ENCODE measurements at places on chromosomes 5 and 9.

- DNase-seq = no peak
Measured at GRCh38 chr5:170562875-170563228, 59.0 kb downstream of the KCNIP1 start.

DNA sequence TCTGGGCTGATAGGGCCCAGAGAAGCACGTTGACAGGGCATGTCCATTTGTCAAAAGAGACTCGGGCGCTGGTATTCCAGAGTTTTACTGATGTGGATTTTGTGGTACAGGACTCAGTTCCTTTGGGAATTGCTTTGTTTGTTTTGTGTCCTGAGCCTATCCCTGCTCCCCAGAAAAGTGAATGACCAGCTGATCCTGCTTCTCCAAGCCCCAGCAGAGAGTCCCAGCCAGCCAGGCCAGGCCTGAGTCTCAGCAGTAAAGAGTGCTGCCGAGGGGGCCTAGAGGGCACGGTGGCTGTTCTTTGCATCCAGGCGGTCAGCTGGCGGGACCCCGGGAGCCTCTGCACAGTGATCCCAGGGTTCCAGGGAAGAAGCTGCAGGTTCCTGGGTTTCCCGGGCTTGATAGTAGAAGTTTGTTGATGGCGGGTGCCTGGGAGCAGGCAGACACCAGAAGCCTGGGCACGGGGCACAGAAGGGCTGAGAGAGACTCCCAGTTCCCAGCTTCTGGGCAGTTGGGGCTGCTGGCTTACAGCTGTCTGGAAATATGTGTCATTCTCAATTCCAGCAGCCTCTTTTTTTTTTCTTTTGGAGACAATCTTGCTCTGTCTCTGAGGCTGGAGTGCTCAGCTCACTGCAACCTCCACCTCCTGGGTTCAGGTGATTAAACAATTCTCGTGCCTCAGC, 8.7 kb downstream of the PRDM12 start:
- DNase-seq = no peak

- DNase-seq = no peak
Measured at GRCh38 chr5:77937015-77937908, 161.1 kb upstream of the TBCA start.

- no peak for DNase-seq
Measured at GRCh38 chr9:136133959-136134484, 15.3 kb upstream of the TMEM250 start.

- no peak for DNase-seq
Measured at GRCh38 chr5:172123269-172123692, 64.7 kb downstream of the STK10 start.

DNA sequence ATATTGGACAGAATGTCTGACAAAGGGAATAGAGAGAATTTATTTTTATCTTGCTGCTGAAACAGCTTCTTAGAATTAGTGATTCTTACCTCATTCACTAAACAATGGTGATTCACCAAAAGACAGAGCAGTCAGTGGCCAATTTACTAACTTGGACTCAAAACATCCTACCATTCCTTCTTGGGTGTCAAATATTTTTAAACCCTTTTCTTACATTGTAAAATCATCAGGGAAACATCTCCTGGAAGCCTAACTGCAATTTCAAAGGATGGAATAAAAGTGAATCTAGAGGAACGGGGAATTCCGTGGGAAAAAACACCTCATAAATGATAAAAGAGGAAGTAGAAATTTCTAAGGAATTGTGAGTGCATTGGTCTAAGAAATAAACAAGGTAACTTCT, 97.7 kb downstream of the LHFPL2 start:
- DNase-seq = no peak

GRCh38 chr5:108753877-108754276, 6.2 kb downstream of the FER start:
- DNase-seq = no peak

DNA sequence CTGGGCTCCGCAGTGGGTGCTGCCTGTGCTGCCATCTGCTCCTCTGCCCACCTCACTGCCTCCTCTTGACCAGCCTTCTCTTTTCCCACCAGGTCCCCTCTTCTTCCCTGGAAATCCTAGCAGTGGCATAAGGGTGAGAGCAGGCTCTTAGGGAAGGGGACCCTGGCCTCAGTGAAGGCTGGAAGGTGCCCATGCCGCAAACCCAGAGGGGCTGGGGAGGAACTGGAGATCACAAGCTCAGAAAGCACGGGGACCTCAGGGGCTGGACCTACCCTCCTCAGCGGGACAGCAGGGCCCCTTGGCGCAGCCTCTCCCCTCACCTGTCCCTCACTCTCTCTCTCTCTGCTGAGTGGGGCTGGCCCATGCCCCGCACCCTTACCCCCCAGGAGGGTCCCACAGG, 144.4 kb upstream of the IRX2 start:
- no peak for DNase-seq

GRCh38 chr9:21688108-21689102, 114.0 kb upstream of the MTAP start:
- no peak for DNase-seq

GRCh38 chr9:79565245-79565644, 6.5 kb upstream of the TLE4 start:
- DNase-seq = no peak

- DNase-seq = no peak
Measured at GRCh38 chr9:84411683-84412267, 71.2 kb upstream of the SLC28A3 start.

GRCh38 chr5:140219068-140219991, 44.3 kb downstream of the CYSTM1 start:
- no peak for DNase-seq

GRCh38 chr9:34502471-34502870, 20.3 kb downstream of the ENHO start:
- no peak for DNase-seq

- DNase-seq = no peak
Measured at GRCh38 chr9:112224401-112225289, 49.5 kb upstream of the SUSD1 start.

GRCh38 chr9:37984672-37985611, 81.0 kb upstream of the SLC25A51 start:
- no peak for DNase-seq

GRCh38 chr9:122661416-122661815, at the start of gene OR1L1:
Gene OR1L1 (plus strand): TSS chr9:122661716. CDS start chr9:122661716, 0 bp downstream.
- DNase-seq = no peak

DNA sequence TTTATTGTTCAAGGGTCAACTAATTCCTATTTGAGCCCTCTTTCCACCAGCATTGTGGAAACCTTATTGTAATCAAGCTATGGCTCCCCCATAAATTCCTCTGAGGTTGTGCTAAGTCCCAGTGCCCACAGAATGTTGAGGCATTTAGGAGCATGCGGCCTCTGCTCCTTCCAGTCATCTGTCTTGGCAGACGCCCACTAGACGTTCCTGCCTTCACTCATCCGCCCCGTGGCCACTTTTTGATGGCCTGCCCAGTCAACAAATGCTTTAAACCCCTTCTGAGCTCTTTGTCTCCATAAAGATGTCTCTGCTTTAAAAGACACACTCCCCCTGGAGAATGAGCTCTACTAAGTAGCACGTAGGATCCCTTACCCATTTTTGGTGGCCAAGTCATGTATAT, 104.7 kb downstream of the GAS1 start:
- DNase-seq = no peak

DNA sequence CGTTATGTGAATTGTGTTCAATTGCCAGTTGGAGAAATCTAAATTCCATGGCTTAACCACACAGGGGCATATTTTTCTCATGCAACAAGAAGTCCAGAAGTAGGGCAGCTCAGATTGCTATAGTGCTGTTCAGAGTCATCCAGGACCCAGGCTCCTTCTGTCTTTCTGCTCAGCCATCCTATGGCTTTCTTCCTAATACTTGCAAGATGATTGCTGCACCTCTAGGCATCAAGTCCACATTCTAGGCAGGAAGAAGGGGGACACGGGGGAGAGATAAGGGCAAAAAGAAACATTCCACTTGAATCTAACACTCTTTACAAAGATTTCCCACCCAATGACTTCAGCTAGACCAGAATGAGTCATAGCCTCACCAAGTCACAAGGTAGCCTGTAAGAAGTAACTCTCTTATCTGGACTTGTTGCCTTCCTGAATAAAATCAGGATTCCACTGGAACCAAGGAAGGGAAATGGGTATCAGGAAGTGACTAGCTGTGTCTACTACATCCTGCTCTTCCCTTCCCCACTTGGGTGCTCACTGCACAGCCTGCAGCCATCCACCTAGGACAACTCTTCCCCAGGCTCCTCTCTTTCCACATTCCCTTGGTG, 5.3 kb downstream of the ERAP2 start:
- no peak for DNase-seq

DNA sequence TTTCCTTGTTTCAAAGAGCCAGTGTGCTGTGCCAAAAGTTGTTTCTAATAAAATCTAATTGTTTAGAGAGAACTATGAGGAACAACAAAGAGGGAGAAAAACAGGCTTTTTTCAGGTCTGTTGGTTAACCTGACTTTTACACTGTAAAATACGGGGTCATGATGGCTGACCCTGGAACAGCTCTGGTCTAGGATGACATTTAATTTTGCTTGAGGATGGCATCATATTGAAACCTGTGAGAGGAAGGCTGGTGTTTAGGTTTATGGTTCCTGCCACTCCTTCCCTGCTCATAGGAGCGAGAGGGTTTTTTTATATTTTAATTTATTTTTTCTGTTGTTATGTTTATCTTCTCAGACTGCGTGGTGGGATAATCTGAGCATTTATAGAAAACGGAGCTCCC, 327.6 kb downstream of the KDM4C start:
- no peak for DNase-seq

DNA sequence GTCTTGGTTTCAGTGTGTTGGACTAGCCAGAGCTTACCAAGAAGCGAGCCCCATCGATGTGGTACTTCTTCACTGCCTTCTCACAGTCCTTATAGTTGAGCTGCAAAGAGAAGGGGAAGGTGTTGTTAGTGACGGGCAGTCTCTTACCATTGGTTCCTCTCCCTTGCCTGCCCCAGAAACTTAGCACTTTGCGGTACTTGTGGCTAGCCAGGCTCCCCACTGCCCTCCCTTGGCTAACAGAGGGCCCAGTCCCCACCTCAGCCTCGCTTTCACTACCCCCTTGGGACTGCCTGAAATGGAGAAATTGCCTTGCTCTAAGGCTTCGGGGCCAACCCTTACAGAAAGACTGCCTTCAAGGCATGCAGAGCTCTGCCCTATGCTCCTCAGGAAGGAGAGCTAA, 4.3 kb downstream of the LCP2 start:
- no peak for DNase-seq

GRCh38 chr5:178113841-178114324, 551 bp downstream of the N4BP3 start:
- DNase-seq = no peak

DNA sequence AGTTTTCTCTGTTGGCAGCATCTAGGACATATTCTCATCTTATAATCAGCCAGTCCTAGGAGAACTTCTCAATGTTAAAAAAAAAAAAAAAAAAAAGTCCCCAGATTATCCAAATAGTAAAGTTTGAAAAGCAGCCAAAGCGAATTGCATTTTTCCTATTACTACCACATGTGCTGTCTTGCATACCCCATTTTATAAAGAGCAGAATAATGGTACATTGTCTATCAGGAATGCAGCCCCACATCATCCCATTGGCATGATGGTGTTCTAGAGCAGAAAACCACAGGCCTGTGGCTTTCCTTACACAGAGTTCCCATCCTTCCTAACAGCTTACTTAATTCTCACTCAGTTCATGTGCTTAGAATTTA, 381.6 kb downstream of the TMEM38B start:
- DNase-seq = no peak

DNA sequence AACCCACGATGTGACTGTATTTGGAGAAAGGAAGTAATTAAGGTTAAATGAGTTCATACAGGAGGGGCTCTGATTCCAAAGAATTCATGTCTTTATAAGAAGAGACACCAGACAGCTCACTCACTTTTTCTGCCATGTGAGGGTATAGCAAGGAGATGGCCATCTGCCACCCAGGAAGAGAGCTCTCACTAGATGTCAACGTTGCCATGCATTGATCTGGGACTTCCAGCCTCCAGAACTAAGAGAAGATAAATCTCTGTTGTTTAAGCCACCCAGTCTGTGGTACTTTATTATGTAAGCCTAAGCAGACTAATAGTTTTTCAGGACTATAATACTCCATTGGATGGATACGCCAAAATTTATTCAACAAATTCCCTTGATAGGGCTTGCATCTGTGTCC, 89.8 kb upstream of the RAD23B start:
- no peak for DNase-seq

DNA sequence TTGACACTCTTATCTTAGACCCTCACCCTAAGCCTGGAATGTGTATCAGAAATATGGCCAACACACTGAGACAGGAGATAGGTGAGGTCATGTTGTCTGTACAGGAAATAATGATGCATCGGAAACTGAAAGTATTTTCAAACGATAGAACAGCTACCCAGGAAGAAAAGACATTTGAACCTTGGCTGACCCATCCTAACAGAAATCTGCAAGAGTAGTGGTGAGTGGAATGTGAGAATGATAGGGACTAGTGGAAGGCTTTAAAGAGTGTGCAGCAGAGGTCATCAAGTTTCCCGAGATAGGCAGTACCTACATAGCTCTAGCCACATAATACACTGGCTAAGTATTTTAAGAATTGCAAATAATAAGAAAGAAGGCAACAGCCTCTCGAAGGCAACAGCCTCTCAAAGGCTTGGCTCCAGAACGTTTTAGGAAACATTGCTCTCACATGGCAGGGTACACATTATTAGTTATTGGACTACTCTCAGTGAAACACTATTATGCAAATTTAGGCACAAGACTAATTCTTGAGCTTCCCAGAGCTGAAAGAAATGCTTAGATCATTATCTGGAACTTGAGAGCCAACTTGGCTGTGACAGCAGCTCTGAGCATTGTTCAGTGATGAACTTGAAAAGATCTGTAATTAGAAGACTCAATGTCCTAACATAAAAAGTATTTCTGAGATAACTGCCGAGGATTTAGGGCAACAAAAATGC, 133.1 kb upstream of the FBXL7 start:
- no peak for DNase-seq

GRCh38 chr9:112382501-112383364, 2.8 kb downstream of the HSDL2 start:
- no peak for DNase-seq

- no peak for DNase-seq
Measured at GRCh38 chr5:66959653-66960052, 236.9 kb downstream of the CD180 start.

GRCh38 chr5:83714810-83715209, 5.8 kb downstream of the HAPLN1 start:
- DNase-seq = no peak

DNA sequence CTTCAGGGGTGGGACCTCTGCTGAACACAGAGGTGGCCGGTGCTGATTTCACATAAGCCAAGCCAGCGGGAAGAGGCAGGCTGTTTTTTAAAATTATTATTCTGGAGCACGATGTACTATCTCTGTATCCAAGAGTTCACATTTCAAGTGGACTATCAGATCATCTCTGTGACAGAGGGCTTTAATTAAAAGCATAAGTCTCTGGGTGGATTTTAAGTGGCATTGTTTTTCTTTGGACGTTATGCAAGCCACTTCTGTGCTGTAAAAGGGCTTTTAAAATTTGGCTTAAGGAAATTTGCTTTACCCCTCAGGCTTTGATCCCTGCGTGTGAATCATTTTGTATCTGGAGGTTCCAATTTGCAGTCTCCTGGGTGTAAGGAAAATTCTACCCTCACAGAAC, 124.7 kb downstream of the PALM2AKAP2 start:
- no peak for DNase-seq

- no peak for DNase-seq
Measured at GRCh38 chr5:78985116-78985724, at the start of gene ARSB. Gene ARSB (minus strand): TSS chr5:78985310. CDS start chr5:78985248, 62 bp downstream.
